Fibroblast of skin of right quadriceps (primary cell): ENCODE measurements at places on chromosomes 1 and 21.

DNA sequence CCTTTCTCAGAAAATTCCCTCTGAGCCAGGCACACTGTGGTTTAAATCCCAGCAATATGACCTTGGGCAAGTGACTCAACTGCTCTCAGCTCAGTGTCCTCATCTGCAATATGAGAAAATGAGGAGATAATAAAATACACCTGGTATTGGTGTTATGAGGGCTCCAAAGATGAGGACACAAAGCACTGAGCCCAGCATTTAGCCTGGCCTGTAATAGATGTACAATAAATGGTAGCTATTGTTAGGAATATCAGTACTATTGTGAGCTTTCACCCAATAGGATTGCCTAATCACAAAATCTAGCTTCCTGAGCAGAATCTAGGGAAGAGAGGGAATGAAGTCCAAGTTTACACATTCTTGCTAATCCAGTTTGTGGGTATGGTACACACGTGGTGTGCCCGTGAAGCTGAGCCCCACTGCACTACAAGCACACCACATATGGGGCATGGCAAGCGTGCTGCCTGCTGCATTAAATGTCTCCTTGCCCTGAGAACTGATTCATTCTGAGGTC lies 24.3 kb upstream of the SLC30A1 start:
- peak; percentile 63 for DNase-seq

DNA sequence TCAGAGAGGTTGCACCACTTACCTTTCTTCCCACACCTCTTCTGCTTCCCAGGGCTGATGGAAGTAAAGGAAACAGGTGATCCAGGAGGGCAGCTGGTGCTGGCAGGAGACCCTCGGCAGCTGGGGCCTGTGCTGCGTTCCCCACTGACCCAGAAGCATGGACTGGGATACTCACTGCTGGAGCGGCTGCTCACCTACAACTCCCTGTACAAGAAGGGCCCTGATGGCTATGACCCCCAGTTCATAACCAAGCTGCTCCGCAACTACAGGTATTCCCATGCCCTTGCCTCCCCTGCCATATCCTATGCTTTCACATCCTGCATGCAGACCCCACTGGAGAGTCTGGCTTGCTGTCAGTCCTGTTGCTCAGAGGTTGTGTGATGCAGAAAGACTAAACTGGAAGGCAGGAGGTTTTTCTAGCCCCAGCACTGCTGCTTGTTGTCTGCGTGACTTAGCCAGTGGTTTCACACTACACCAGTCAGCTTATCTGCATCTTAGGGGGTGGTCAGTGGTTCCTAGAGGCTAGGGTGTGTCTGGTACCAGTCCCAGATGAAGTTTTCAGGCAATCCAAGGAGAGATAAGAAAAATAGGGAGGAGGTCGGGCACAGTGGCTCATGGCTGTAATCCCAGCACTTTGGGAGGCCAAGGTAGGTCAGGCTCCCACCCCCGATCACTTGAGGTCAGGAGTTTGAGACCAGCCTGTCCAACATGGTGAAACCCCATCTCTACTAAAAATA lies 10.2 kb downstream of the RHOC start:
- no peak for DNase-seq

GRCh38 chr1:6425658-6426057 lies 1.1 kb downstream of the ESPN start:
- no peak for DNase-seq

- DNase-seq = no peak
Measured at GRCh38 chr1:30422251-30422650, 301.1 kb downstream of the MATN1 start.

DNA sequence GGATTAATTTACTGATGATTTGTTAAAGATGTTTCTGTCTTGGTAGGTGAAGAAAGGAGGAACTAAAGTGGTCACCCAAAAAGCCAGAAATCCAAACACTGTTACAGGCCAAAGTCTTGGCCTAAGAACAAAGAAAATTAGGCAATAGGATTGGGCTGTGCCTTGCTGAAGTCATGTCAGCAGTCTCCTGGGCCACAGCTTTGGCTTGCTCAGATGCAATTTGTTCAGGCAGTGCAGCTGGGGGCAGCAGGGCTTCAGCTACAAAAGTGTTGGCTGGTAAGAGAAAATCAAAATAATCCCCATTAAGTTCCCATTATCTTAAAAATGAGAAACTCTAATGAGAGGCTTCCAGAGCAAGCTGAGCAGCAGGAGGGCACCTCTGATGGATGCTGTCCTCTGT lies 14.0 kb upstream of the RAP1A start:
- peak; percentile 50 for DNase-seq

- no peak for DNase-seq
Measured at GRCh38 chr1:176501599-176501998, 38.6 kb downstream of the PAPPA2 start.

GRCh38 chr1:5934058-5934884 lies 58.0 kb downstream of the NPHP4 start:
- DNase-seq = no peak

DNA sequence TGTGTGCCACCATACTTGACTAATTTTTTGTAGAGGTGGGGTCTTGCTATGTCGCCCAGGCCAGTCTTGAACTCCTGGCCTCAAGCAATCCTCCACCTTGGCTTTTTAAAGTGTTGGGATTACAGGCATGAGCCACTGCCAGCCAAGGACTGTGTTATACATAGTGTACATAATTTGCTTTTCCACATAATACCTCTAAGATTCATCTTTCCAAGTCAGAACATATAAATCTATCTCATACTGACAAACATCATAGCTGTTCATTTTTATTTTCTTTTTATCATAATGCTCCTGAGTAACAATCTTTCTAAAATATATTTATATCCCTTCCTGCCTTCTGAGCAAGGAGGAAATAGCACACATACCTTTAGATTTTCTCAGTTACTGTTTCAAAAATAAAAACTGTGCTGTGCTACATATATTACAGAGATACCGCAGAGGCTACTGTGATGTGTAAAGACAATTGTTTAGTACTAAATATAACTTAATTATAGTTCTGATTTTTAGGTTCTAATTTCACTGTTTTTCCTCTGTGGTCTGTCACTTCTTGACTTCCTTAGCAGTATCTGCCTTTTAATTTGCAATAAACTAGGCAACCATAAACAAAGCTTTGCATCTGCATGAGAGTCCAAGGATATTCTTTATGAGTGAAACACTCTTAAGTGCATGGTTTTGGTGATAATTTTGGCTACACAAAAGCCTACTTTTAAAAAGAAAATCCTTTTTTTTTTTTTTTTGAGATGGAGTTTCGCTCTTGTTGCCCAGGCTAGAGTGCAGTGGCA lies 59.3 kb downstream of the EYA3 start:
- peak; percentile 55 for DNase-seq
